Colonic mucosa (tissue), 4 donors: ENCODE measurements at places on chromosomes 11 and 22. TPM values are rescaled to one million over a fixed set of nuclear protein-coding genes. Genes with fewer than 3 reads are reported as not detected.

- no peaks in the 10 kb centered on the region for H3K4me1 ChIP-seq
- peak overlapping the region; percentile 23 for H3K4me3 ChIP-seq
- DNase-seq, result no peak
These were observed 784 bp upstream of the SYNGR1 start for GRCh38 chr22:39348909-39349505.

- no peaks in the 10 kb centered on the region for H3K27me3 ChIP-seq
- peaks cover 35% of the 10 kb centered on the region for H3K4me1 ChIP-seq
- DNase-seq, result peak; percentile 59
- peak overlapping the region; percentile 87 for H3K4me3 ChIP-seq
- no peaks in the 10 kb centered on the region for H3K36me3 ChIP-seq
These were observed 475 bp downstream of the PITPNB start for GRCh38 chr22:27918341-27919221.

GRCh38 chr11:116309446-116309845 lies 463.3 kb downstream of the BUD13 start:
- H3K27ac ChIP-seq, result no peak overlapping the region
- no peaks in the 10 kb centered on the region for H3K36me3 ChIP-seq
- no peaks in the 10 kb centered on the region for H3K27me3 ChIP-seq
- no peaks in the 10 kb centered on the region for H3K4me1 ChIP-seq

GRCh38 chr11:65078151-65078550 lies 5.7 kb downstream of the CDCA5 start:
- no peaks in the 10 kb centered on the region for H3K27me3 ChIP-seq
- no peak overlapping the region for H3K27ac ChIP-seq
- H3K4me3 ChIP-seq, result no peak overlapping the region
- peak; percentile 75 for DNase-seq
- no peaks in the 10 kb centered on the region for H3K36me3 ChIP-seq

DNA sequence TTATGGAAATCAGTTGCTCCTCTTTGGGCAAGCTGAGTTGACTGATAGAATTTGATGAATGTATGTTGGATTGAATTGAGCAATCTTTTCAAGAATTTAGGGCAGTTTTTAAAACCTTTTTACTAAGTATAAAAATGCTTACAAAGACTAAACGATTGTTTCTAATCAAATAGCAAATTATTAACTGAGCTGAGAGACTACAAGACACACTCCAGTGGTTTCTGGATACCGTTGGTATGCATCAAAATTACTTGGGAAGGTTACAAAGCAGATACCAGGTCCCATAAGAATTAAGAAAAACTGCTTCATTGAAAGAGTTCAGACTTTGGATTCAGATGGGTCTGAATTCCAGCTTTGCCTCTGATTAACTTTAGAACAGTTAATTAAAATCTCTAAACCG lies 721.4 kb downstream of the FAM181B start:
- no peaks in the 10 kb centered on the region for H3K4me1 ChIP-seq
- no peak overlapping the region for H3K4me3 ChIP-seq
- H3K36me3 ChIP-seq, result no peaks in the 10 kb centered on the region
- H3K27ac ChIP-seq, result no peak overlapping the region
- no peak for DNase-seq
- H3K27me3 ChIP-seq, result no peaks in the 10 kb centered on the region

GRCh38 chr11:128909438-128910125 lies 18.4 kb downstream of the KCNJ5 start:
- H3K27ac ChIP-seq, result no peak overlapping the region
- H3K27me3 ChIP-seq, result no peaks in the 10 kb centered on the region
- H3K4me1 ChIP-seq, result peaks cover 6% of the 10 kb centered on the region
- no peak for DNase-seq
- H3K36me3 ChIP-seq, result no peaks in the 10 kb centered on the region
- no peak overlapping the region for H3K4me3 ChIP-seq

GRCh38 chr22:22060200-22061084 lies 77.9 kb upstream of the TOP3B start:
- H3K27me3 ChIP-seq, result no peaks in the 10 kb centered on the region
- no peaks in the 10 kb centered on the region for H3K36me3 ChIP-seq
- no peaks in the 10 kb centered on the region for H3K4me1 ChIP-seq
- H3K27ac ChIP-seq, result no peak overlapping the region
- H3K4me3 ChIP-seq, result no peak overlapping the region

GRCh38 chr11:107473792-107474191 lies 16.2 kb upstream of the CWF19L2 start:
- no peak overlapping the region for H3K27ac ChIP-seq
- no peaks in the 10 kb centered on the region for H3K36me3 ChIP-seq
- DNase-seq, result no peak
- no peaks in the 10 kb centered on the region for H3K27me3 ChIP-seq
- no peak overlapping the region for H3K4me3 ChIP-seq

- H3K4me3 ChIP-seq, result no peak overlapping the region
- DNase-seq, result no peak
- H3K4me1 ChIP-seq, result no peaks in the 10 kb centered on the region
These were observed 11.3 kb downstream of the MYBPC3 start for GRCh38 chr11:47340980-47341775.

- H3K27ac ChIP-seq, result no peak overlapping the region
- peak; percentile 15 for DNase-seq
- no peaks in the 10 kb centered on the region for H3K27me3 ChIP-seq
- H3K36me3 ChIP-seq, result no peaks in the 10 kb centered on the region
- no peak overlapping the region for H3K4me3 ChIP-seq
These were observed 8.0 kb downstream of the TOLLIP start for GRCh38 chr11:1301220-1302000.

DNA sequence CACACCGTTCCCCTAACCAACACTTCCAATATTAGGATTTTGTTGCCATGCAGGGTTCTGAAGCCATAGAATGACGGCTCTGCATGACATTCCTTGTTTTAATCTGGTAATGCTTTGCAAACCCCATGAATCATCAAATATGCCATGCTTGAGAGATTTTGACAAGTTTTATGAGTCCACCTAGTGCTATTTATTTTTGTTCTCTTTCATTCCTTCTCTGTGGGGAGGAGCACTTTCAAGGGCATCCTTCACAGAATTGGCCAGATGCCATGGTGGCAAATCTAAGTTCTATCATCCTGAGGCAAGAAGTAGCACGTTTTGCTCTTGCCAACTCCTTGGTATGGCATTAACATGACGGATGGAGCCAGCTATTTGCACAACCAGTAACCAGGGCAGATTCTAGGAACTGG lies 268.4 kb downstream of the FAM76B start:
- no peaks in the 10 kb centered on the region for H3K36me3 ChIP-seq
- no peaks in the 10 kb centered on the region for H3K27me3 ChIP-seq
- DNase-seq, result no peak
- no peak overlapping the region for H3K4me3 ChIP-seq
- H3K4me1 ChIP-seq, result no peaks in the 10 kb centered on the region

DNA sequence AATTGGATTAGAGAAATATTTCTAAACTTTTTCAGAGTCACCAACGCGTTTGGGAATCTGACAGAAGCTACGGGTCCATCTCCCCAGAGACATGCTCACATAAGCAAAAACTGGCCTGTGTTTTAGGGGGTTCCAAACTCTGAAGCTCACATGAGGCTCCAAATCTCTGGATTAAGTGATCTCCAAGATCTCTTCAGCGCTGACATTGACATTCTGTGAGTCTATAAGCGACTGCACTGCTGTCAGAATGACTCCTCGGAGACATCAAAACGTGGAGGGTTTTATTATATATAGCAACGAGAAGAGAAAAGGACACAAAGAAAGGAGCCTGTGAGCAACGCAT lies 642 bp upstream of the SIK2 start:
- no peaks in the 10 kb centered on the region for H3K36me3 ChIP-seq
- H3K4me3 ChIP-seq, result peak overlapping the region; percentile 93
- no peak for DNase-seq
- peak overlapping the region; percentile 97 for H3K27ac ChIP-seq

GRCh38 chr11:62930157-62930556 lies 9.0 kb upstream of the CHRM1 start:
- no peak overlapping the region for H3K4me3 ChIP-seq
- no peak for DNase-seq
- H3K27me3 ChIP-seq, result peaks cover 28% of the 10 kb centered on the region
- H3K4me1 ChIP-seq, result no peaks in the 10 kb centered on the region

GRCh38 chr22:31895411-31896123 lies 48.8 kb upstream of the YWHAH start:
- H3K36me3 ChIP-seq, result no peaks in the 10 kb centered on the region
- H3K27me3 ChIP-seq, result no peaks in the 10 kb centered on the region
- no peaks in the 10 kb centered on the region for H3K4me1 ChIP-seq
- DNase-seq, result no peak
- H3K27ac ChIP-seq, result no peak overlapping the region

DNA sequence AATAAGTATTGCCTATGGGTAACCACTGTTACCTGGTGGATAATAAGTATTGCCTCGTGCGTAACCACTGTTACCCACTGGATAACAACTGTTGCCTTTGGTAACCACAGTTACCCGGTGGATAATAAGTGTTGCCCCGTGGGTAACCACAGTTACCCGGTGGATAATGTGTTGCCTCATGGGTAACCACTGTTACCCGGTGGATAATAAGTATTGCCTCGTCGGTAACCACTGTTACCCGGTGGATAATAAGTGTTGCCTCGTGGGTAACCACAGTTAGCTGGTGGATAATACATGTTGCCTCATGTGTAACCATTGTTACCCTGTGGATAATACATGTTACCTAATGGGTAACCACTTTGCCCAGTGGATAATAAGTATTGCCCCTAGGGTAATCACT lies 9.8 kb upstream of the NXPE4 start:
- no peaks in the 10 kb centered on the region for H3K36me3 ChIP-seq
- no peak overlapping the region for H3K27ac ChIP-seq
- peak; percentile 11 for DNase-seq
- no peaks in the 10 kb centered on the region for H3K4me1 ChIP-seq
- no peak overlapping the region for H3K4me3 ChIP-seq
- H3K27me3 ChIP-seq, result no peaks in the 10 kb centered on the region

DNA sequence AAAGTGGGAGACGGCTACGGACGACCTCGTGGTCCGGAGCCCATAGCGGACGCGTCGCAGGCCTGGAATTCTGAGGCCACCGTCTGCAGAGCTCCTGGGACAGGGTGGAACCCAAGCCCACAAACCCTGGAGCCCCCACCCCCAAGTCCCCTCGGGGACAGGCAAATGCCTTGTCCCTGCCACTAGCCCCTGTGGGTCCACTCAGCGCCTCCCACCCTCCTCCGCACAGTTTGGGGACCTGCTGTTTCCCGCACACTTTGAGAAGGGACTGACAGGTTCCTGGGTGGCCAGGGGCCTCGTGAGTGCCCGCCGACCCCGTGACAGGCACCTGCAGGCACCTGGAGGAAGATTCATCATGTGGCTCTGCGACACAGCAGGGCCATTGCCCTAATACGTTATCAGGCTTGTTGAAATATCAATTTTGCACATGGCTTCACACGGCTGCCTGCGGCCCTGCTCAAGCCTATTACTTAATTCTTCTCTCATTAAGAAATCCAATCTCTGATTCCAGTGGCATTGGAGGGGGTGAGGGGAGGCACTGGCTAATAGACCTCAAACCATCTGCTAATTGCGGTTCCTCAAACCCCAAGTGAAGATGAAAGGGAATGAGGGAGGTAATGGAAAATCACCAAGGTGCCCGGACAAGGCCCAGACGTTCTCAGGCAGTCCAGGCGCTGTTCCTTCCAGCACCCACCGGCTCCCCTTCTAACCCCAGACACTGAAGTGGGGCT lies 672.5 kb downstream of the BRD1 start:
- no peaks in the 10 kb centered on the region for H3K4me1 ChIP-seq
- H3K36me3 ChIP-seq, result no peaks in the 10 kb centered on the region
- DNase-seq, result no peak
- no peaks in the 10 kb centered on the region for H3K27me3 ChIP-seq

DNA sequence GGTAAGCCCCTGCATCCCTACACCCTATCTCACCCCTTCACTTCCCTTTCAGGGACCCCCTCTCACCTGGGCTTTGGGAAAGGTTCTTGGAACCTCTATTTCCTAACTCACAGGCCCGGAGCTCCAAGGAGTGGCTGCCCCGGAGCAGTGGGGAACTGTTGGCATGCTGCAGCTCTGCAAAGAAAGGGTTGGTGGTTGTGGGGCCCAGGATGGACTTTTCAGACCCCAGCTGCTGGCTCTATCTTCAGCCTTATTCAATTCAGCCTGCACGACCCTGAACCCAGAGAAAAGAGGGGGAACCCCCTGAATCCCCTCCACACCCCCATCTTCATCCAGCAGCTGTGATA lies 10.0 kb downstream of the ROBO4 start:
- H3K27ac ChIP-seq, result no peak overlapping the region
- H3K36me3 ChIP-seq, result no peaks in the 10 kb centered on the region
- H3K4me1 ChIP-seq, result no peaks in the 10 kb centered on the region
- DNase-seq, result no peak

DNA sequence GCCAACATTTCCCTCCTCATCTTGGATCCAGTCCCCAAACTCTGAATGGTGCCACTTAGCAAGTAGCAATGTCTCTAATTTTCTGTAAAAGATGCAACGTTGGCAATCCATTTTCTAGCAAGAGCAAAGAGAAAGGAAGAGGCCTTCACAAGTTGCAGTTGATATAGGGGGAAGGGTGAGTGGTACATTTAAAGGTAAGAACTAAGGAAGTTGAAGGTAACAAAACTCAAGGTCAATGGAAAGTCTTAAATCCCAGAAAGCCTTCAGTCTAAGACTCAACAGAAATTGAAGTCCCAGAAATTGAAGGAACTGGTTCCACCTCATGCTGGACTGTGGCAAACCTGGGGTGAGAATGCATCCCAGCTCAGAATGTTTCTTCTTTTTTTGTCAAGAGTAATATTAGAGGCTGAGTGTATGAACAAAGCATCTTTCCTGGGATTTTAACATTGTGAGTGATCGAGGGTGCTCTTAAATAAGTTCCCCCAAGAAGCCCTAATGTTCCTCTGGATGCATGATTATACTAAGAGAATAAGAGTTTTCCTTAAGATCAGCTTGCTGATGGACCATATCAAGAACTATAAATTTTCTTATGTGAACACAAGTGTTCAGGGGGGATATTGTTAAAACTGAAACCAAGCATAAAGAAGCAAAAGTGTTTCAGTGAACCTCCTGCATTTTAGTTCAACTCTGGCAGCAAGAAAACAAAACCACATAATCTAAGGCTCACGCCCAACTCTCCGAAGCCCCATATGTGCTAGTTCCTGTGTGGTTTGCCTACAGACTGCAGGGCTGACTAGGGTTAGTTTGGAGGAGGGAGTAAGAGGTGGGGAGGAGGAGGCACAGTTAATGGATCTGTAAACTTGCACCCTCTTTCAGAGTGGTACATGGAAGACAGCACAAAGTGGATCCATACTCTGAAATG lies at the start of gene GRAP2:
GRAP2 (plus strand) TSS at position 779 of the 922 bp plus-strand sequence. CDS start 46,023 bp downstream, outside the sequence.
- H3K36me3 ChIP-seq, result no peaks in the 10 kb centered on the region
- no peak within 1 kb of the TSS for H3K27ac ChIP-seq
- H3K27me3 ChIP-seq, result no peaks in the 10 kb centered on the region

- H3K27ac ChIP-seq, result peak overlapping the region; percentile 29
- no peaks in the 10 kb centered on the region for H3K36me3 ChIP-seq
- no peaks in the 10 kb centered on the region for H3K4me1 ChIP-seq
- no peaks in the 10 kb centered on the region for H3K27me3 ChIP-seq
These were observed 167.8 kb upstream of the NARS2 start for GRCh38 chr11:78742430-78742829.

KRTAP5-10 gene
- total RNA-seq, result not detected

PANX3 gene
- not detected for total RNA-seq

GGTLC3 gene
- not detected for total RNA-seq

VSIG10L2 gene
- not detected for total RNA-seq

PLAAT4 gene
- 9.9 TPM for total RNA-seq

CYP2D6 gene
- 2.9 TPM for total RNA-seq

HDHD5 gene
- 38.1 TPM for total RNA-seq

B3GAT1 gene
- not detected for total RNA-seq

ISX gene
- total RNA-seq, result 53.1 TPM

OR5B21 gene
- not detected for total RNA-seq

C11orf16 gene
- not detected for total RNA-seq

UCP3 gene
- total RNA-seq, result 1.5 TPM
